Hindlimb muscle (tissue), 1 donor: ENCODE measurements at places on chromosomes 6 and 20. TPM values are rescaled to one million over a fixed set of nuclear protein-coding genes. Genes with fewer than 3 reads are reported as not detected.

GRCh38 chr6:1929931-1930330 is 315.5 kb downstream of the GMDS start:
- DNase-seq, result no peak

PRR18 gene
- polyA plus RNA-seq, result 1.4 TPM

SAPCD1 gene
- polyA plus RNA-seq, result 2.4 TPM

TRAPPC3L gene
- polyA plus RNA-seq, result not detected

GPR6 gene
- not detected for polyA plus RNA-seq
